Mucosa of gallbladder (tissue), 1 donor: ENCODE measurements at places on chromosomes 1 and 21.

GRCh38 chr1:235329139-235329902 lies 951 bp downstream of the GGPS1 start:
- DNase-seq: peak; percentile 32

DNA sequence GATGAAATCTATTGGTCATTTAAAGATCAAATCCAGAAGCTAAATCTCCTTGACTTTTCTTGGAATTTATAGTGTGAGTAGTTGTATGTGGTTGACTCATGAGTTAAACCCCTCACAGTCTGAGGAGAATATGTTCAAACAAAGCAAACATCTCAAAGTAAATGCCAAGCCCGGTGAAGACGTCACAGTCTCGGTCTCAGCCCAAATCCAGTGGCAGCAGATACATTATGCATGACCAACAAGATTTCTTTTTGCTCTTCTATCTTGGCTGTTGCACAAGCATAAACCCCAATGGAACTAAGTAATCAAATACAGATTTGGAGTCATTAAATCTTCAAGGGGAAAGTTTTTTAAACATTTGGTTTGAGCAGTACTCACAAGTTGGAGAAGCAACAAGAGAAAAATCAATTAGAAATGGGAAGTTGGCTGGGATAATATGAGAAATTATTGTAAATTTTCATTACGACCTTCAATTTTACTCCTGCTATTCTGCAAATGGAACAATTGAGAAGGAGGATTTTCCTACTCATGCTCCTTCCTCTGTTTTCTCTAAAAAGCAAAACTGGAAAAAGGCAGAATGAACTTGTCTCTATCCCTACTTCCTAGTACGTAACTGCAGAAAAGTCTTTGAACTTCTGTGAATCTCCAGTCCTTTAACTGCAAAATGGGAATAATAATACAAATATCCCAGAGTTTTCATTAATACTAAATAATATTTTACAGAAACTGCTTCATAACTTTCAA lies 575.8 kb downstream of the NUF2 start:
- peak; percentile 21 for DNase-seq

DNA sequence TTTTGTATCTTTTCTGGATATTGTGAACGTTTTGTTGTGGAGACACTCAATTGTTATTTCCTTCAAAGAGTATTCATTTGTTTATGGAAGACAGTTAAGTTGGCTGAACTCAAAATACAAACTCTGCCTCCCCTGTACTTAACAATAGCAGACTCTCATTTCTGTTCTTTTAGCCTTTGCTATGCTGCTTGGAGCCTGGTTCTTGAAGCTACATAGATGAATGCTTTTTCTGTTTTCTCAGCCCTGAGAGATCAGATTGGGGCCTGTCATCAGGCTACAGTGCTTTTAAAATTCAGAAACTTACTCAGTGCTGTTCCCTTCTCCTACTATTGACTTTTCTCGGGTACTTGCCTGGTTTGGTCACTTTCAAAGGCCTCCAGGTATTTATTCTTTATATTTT lies 215.7 kb upstream of the LYPLAL1 start:
- no peak for DNase-seq

DNA sequence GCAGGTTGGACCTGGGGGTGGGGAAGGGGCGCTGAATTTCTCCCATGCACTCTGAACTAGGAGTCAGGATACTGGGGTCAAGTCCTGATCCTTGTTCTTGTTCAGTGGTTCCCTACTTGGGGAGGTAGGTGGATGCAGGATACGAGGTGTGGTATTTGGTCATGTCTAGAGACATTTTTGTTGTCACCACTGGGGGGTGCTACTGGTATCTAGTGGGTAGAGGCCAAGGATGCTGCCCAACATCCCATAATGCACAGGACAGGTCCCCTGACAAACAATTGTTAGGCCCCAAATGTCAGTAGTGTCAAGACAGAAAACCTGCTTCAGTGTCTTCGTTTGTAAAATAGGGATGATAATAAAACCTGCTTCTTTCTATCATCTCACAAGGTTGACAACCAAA lies 259.0 kb upstream of the FOXD3 start:
- no peak for DNase-seq

DNA sequence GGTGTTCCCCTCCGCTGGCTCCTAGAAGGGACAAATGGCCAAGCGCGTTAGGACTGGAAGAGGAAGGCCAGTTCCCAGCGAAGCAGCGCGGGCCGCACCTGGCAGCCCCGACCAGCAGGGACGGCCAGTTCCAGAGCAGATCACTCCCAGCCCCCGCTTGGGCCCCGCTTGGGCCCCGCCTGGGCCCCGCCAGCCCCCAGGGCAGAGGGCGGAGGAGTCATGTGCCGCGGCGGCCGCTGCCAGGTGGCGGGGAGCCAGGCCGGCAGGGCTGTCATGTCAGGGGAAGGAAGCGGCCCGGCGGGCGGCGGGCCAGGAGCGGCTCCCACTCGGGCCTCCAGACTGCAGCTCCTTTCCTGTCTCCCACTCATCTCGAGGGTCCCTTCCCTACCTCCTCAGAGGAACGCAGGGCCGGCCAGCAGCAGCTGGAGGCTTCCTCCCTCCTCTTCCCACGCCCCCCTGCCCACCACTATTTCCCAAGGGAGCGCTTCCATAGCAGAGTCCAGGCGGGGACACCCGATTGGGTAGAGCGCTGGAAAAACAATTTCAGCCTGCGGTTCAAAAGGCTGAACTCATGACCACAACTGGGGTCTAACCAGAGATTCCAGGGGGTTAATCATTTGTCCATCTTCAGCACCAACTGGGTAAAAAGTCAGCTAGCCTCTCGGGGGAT lies 16.5 kb downstream of the ZNF697 start:
- peak; percentile 79 for DNase-seq

DNA sequence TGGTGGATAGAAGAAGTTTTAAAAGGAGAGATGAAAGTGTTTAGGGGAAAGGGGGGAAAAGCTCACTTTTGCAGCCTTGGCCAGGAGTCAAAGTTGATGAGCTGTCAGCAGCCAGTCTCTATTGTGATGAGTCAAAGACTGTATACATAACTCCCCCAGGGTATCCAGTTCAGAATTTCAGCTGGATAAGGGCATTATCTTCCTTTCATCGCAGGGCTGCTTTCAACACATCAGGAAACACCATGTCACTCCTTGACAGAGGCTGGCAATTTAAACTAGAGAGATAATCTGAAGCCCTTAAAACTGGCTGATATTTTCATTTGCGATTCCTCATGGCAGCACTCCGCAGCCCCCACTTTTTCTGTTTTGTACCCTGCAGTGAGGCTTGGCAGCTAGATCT lies 328.5 kb downstream of the TBX15 start:
- no peak for DNase-seq

- no peak for DNase-seq
These were observed 55.3 kb downstream of the RRAGC start for GRCh38 chr1:38804062-38804886.

GRCh38 chr21:32207406-32207716 lies 71.5 kb downstream of the MIS18A start:
- no peak for DNase-seq

DNA sequence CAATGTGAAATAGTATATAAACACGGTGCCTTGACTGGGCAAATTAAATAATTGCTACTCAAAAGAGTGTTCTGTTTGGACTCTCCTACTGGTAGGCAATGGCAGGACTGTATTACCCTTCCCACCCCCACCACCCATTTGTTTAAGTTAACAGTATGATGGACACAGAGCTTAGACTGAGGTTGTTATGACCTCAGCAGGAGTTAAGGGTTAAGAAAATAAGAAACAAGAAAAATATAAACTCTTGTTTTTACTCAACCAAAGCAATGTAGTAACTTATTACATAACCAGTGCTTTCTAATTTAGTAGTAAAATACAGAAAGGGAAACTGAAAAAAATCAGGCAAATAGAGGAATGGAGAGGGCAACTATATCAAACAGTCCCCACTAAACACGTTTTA lies 19.9 kb upstream of the SERPINC1 start:
- no peak for DNase-seq

- peak; percentile 38 for DNase-seq
These were observed 19.3 kb downstream of the DPT start for GRCh38 chr1:168709405-168710363.

GRCh38 chr1:183697814-183698590 lies 44.9 kb upstream of the APOBEC4 start:
- no peak for DNase-seq

DNA sequence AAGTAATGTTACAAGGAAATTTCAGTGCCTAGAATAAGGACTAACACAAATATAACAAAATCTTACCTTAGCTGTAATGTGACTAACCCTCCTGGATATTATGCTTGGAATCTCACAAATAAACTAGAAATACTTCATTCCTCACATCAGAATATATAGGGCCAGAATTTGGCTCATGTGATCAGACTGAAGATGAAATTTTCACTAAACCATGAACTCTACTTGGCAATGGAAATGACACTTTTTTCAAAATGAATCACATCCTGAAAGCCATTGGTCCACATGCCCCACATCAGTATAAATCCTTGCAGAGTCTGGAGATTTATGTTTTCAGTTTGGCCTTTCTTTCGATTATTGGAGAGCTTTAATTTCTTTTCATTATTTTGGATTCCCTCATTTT lies 227.8 kb downstream of the NRIP1 start:
- DNase-seq: no peak

DNA sequence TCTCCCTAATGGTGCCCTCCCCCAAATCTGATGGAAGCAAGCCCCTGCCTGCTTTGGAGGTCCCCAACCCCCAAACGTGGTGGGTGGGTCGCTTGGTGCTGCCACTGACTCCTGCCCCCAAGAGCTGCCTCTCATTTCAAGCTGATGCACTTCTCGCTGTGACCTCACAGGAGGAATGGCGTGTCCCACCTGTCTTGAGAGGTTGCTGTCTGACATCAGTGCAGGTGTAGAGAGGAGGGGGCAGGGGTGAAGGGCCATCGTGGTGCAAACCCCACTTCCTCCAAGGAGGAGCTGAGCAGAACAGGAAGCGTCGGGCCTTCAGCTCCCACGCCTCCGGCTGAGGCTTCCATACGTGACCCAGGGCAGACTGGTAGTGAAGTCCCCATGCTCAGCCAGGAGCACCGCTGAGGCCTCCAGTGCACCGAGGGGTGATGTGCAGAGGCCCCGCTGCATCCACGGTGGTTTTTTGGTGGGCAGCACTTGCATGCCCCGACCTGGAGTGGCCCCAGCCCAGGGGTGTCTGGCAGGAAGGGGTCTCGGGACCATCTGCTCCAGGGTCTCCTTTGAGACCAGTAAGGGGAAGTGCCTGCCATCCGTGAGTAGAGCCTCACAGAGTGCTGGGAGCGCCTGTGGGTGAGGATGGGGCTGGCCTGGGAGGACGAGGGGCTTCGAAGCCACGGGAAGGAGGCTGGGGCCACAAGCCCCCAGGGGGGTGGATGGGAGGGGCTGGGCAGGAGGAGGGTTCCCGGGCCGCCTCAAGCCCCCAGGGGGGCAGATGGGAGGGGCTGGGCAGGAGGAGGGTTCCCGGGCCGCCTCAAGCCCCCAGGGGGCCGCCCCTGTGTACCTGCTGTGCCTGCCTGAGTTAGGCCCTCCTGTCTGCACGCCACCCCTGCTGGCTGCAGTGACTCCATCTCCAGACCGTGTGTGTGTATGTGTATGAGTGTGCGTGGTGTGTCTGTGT lies 39.8 kb downstream of the WDR4 start:
- DNase-seq: no peak

GRCh38 chr1:168098534-168099320 lies 38.0 kb downstream of the GPR161 start:
- DNase-seq: no peak

DNA sequence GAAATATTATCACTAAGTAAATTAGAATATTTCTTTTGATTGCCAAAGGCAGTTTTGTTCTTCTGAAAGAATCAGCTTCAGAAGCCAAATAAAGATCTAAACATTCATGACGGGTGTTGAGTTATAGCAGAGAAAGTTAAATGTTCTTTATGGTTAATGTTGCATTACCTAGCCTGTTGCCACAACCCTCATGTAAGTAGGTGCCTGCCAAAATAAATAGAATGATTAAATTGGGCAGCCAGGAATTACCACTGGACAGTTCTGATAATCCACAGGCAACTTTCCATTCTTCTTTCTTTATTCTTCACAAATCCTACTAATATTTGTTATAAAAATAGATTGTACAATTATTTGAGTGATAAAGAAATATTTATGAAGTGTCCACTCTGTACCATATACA lies 217.9 kb upstream of the NRIP1 start:
- DNase-seq: no peak

DNA sequence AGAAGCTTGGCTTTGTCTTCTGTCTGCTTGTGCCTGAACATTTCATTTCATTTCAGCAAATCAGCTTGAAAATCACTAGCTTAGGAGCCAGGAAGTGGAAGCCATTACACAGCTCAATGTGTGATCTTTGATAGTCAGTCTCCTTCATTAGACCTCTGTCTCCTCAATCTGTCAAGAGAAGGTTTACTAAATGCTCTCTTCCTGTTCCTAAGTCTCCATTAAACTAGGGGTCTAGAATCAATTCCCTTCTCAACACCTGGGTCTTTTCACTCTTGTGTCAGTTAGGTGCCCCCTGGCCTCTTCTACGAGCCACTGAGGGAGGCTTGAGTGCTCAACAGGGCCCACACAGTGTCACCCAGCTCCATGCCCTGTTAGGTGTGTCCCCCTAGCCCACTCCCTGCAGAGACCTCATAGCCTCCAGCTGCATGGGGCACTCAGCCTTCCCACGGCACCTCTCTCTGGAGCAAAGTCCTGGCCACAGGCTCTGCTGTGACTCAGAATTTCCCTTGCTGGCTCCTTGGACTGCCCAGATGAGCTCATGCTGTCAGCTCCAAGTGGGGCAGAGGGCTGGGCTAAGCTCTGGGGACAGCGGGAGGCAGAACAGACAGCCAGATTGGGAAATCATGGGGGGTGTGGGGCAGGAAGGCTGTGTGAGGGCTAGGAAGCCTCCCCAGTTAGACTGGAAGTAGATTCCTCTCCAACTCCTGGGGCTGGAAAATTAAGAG lies 115.7 kb upstream of the IPO9 start:
- peak; percentile 96 for DNase-seq

- no peak for DNase-seq
These were observed 120.7 kb upstream of the JUN start for GRCh38 chr1:58904299-58905125.

DNA sequence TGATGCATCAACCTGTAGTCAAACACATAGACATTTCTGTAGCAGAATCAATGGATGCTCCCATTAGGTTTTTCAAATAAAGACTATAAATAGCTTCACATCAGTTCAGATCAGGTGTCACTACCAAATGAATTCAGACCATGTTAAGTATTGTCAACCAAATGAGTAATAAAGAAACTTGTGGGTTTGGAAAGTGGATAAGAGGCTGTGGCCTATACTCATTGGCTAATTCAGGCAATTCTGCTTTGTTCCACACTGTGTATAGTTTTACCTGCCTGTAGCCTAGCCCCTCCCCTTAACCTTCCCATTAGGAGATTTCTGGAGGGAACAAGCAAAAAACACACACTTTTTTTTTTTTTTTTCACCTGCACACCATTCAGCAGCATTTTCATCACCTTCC lies 321.2 kb downstream of the HLX start:
- DNase-seq: no peak
